Urinary bladder (tissue), 4 donors: ENCODE measurements at places on chromosomes 6 and 20.

GRCh38 chr6:38407192-38407591 lies 232.5 kb downstream of the BTBD9 start:
- no peak for DNase-seq

GRCh38 chr6:131167773-131168172 lies 32.5 kb downstream of the AKAP7 start:
- DNase-seq, result no peak

GRCh38 chr20:33551778-33552177 lies 61.9 kb downstream of the CBFA2T2 start:
- DNase-seq, result no peak

DNA sequence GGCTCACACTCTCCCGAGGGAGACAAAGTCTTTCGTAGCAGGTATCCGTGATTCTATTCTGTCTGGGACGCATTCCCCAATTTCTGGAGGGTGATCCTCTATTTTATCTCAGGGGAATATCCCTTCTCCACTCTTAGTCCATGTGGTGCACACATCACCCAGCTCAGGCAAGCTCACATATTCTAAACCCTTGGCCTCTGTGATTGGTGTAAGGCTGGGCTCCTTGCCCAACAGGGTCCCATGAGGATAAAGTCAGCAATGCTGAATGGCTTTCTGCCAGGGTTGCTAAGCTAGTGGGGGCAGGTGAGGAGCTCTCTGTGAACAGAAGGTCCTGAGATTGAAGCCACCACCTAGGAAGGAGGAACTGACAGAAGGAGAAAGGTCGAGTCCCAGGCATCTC lies 137.2 kb downstream of the CDH26 start:
- DNase-seq, result no peak

GRCh38 chr6:96923871-96924493 lies 546 bp upstream of the KLHL32 start:
- no peak for DNase-seq
